ENCODE measurements at places on chromosomes 6 and 20.

GRCh38 chr6:24009319-24009718 is 116.7 kb upstream of the NRSN1 start:
- DNase-seq, result no peak

GRCh38 chr6:51062166-51062722 is 243.6 kb downstream of the TFAP2B start:
- no peak for DNase-seq

DNA sequence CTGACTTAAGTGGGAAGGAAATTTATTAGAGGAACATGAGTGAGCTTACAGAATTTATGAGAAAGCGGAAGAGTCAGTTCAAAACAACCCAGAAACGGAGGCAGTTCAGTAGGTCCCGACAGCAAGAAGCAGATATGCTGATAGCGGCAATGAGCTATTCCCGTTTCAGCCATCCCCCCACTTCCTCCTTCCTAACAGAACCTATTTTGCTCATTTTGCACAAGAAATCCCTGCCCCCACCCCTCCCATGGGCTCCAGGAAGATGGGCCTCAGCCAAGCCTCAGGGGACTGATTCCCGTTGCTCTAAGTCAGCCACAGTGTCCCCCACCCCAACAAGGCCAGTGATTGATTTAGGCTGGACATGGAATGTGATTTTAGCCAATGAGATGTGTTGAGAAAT is 157.5 kb downstream of the CEBPB start:
- DNase-seq, result no peak

DNA sequence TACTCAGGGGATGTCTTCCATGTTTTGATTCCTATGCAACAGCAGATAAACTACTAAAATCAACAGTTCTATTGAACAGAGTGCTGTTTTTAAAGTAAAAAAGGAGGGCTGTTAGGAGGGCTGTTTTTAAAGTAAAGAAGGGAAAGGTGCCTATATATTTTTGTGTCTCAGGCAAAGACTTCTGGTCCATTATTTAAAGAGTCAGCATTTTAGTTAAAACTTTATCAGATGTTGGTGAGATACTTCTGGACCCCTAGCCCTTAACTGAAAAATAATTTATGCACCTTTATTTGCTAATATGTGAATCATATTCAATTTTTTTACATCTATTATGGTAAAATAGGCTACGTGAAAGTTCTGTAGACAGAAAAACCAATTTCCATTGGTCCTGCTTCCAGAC is 144.8 kb downstream of the MOXD1 start:
- DNase-seq, result no peak

DNA sequence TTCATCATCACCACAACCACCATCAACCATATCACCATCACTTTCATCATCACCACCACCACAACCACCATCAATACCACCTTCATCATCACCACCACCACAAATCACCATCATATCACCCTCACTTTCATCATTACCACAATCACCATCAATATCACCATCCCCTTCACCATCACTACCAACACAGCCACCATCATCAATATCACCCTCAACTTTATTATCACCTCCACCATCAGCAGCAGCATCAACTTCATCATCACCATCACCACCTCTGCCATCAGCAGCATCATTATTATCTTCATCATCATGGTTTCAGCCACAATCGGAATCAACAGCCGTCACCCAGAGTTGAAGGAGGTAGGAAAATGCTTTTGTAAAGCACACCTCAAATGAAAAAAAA is 225.7 kb upstream of the SULF2 start:
- no peak for DNase-seq

GRCh38 chr20:7712661-7713060 is 227.6 kb downstream of the HAO1 start:
- DNase-seq, result no peak

- no peak for DNase-seq
Observed at GRCh38 chr6:80434691-80435350, 328.4 kb downstream of the BCKDHB start.
